ENCODE measurements at places on chromosomes 7 and 10.

DNA sequence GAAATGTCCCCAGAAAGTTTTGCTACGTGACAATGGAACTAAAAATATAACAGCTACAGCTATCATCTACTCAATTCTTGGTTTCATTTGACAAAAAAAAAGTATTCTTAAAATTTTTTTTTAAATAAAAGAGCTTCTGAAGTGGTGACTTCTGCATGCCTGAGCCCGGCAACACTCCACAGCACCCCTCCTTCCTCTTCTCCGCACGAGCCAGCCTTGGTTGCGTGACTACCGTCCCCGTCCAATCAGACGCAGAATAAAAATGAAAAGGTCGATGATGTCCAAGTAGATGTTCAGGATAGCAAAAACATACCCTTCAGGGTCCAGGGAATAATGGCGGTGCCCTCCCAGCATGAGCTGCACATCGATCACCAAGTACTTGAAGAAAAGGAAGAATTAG, 34.5 kb upstream of the GATAD1 start:
- DNase-seq: no peak

- no peak for DNase-seq
These were observed 29.3 kb downstream of the HSPA12A start for GRCh38 chr10:116712989-116713543.

- DNase-seq: no peak
These were observed 73.2 kb downstream of the FAM107B start for GRCh38 chr10:14701466-14701865.

DNA sequence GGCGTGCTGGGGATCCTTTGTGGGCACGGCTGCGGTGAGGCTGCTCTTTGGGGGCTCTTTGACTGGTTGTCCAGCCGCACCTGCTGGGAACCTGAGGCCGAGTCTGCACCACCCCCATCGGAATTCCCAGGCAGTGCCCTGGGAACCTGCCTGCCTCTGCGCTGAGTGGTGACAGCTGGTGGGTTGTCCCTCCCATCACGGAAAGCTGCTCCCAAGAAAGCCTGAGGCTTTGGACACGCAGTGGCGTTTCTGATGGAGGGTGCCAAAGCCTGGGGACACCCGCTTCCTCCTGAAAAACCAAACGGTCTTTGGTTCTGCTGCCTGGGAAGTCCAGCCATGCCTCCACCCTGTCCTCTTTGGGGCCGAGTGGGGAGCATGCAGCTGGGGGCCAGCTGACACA, 21.4 kb upstream of the SHH start:
- DNase-seq: no peak

- DNase-seq: no peak
These were observed 406 bp downstream of the ZP3 start for GRCh38 chr7:76425156-76425555.

DNA sequence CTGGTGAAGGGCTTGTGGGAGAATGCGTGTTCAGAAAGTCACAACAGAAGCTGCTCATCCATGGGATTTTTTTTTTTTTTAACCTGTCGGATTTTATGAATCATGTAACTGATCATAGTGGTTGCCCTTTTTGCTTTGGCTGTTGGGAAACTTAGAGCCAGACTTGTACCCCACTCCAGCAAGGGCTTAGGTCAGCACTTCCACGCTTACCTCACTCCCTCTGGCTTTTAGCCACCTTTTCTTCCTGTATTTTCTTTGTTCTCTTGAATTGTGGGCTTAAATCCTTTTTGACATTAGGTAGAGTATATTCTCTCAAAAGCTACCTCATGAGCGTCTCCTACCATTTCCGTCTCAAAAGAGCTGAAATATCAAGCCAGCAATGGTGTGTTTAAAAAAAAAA, 113.6 kb upstream of the BTBD16 start:
- no peak for DNase-seq

GRCh38 chr7:44110719-44111635, 6.8 kb downstream of the AEBP1 start:
- DNase-seq: no peak

DNA sequence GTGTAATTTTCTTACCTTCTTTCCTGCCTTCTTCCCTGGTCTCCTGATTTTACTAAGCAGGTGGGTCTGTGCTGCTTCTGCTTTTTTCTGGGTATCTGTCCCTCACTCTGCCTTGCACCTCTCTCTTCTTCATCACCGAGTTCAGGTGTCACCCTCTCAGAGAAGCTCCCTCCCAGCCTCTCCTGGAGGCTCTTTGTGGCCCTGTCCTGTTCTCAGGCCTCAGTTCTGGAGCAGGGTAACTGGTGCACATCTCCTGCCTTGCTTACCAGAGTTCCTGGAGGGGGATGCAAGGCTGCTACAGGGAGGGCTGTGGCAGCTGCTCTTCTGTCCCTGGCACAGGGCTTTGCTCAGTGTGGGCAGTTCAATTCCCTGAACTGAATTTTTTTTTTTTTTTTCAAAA, 66.1 kb downstream of the RBM33 start:
- no peak for DNase-seq

- DNase-seq: no peak
These were observed 30.5 kb upstream of the SLF2 start for GRCh38 chr10:100882252-100882651.

DNA sequence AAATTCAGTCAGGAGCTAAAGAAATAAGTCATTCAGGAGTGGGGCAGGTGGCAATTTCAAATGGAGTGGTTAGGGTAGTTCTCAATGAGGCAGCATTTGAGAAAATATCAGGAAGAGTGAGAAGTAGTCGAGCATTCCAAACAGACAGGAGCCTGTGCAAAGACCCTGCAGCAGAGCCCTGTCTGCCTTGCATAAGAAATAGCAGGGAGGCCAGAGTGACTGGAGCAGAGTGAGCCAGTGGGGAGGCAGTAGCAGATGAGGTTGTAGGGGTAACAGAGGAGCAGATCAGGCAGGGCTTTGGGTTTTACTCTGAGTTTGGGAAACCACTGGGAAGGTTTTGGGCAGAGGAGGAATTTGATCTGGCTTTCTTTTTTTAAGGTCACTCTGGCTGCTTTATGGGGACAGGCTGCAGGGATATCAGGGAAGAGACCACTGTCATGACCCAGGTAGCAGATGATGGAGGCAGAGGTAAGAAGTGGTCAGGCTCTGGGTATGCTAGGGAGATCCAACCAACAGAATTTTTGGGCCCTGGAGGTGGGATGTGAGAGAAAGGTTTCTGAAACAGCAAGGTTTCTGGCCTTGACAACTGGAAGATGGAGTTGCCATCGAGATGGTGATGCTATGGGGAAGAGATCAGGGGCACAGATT, 1.3 kb upstream of the BLVRA start:
- DNase-seq: no peak

GRCh38 chr7:157560258-157560654, 223.5 kb downstream of the DNAJB6 start:
- DNase-seq: no peak

- peak; percentile 44 for DNase-seq
These were observed 68.6 kb downstream of the MMRN2 start for GRCh38 chr10:86888585-86889381.

DNA sequence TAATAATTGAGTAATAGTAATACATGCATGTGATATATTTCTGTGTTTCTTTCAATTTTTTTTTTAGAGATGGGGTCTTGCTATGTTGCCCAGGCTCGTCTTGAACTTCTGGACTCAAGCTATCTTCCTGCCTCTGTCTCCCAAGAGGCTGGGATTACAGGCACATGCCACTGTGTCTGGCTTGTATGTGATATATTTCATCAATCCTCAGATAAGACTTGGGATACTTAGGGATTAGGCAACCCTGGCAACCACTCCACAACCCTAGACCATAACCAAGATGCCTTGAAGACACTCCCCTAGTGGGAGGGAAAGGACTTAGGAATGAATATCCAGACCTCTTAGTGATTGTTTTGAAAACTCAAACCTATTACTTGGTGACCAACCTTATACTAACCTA, 154.8 kb downstream of the CCDC3 start:
- DNase-seq: no peak

GRCh38 chr10:21662635-21663034, 128.6 kb downstream of the MLLT10 start:
- no peak for DNase-seq

DNA sequence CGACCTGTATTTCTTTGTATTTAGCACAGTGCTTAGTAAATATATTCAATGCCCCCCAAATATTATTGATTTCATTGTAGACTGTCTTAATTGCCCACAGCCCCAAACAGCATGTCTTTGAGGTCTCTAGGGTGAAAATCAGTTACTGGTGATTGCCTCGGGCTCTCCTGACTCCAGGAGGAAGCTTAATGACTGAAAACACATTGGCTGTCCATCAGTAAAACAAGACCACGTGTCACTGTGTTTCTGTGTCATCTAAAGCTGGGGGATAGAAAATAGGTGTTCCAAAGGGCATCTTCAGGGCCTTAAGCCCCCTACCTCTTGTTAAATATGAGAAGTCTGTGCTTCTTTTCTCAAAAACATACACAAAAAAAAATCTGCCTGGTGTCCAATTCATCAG, 67.9 kb downstream of the CACNA2D1 start:
- no peak for DNase-seq

GRCh38 chr7:12431886-12432556, 28.4 kb upstream of the VWDE start:
- DNase-seq: no peak

DNA sequence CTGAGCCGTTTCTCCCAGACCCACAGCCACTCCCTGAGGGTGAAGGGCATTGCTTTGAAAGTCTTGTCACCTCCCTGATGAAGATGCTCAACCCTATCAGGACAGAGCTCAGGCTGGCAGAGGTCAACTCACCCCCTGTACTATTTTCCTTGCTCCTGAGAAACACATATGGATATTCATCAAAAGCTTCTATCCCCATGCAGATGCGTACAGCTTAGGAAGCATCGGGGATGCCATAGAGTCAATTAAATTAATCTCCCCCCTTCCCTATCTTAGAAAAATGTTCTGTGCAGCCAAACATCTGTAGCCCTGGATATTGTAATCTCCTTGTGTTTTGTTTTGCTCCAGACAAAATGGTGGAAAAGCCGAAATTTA, 67.2 kb downstream of the EMX2 start:
- no peak for DNase-seq

DNA sequence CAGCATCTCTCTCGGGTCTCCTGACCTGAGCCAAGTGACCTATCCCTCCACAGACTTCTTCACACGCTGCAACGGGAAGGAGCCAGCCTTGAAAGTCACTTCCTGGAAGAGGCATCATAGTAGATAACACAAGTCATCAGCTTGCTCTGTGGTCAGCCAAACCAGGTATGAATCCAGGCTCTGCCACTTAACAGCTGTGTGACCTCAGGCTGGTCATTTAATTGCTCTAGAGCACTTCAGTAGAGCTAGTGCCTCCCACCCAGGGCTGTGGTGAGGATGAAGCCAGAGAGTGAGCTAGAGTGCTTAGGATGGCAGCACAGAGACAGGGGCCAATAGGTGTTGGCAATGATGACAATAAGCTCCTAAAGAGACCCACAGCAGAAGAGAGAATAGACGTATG, 247.7 kb upstream of the ZMIZ1 start:
- no peak for DNase-seq

DNA sequence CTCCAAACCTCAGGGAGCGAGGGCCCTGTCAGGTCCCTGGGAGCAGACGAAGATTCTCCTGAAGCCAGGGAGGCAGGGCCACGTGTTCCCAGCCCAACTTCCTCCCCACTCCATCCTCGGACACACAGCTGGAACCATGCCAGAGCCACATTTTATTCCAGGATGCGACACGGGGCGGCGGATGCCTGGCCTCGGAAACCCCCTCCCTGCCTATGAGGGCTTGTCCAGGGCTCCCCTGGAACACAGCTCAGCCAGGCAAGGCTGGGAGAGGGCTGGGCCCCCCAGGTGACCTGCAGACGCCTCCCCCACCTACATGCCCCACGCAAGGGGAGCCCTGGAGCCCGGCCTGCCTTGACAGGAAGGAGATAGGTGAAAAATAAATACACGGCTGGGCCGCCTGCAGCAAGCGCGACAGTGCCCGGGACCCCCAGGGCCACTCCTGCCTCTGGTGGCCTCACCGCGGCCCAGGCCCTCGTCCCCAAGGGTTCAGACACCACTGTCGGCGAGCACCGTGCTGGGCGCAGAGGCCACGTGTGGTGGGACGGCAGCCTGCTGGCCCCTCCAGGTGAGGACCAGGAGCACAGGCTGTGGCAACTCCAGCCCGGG, 21.5 kb downstream of the GET4 start:
- no peak for DNase-seq

DNA sequence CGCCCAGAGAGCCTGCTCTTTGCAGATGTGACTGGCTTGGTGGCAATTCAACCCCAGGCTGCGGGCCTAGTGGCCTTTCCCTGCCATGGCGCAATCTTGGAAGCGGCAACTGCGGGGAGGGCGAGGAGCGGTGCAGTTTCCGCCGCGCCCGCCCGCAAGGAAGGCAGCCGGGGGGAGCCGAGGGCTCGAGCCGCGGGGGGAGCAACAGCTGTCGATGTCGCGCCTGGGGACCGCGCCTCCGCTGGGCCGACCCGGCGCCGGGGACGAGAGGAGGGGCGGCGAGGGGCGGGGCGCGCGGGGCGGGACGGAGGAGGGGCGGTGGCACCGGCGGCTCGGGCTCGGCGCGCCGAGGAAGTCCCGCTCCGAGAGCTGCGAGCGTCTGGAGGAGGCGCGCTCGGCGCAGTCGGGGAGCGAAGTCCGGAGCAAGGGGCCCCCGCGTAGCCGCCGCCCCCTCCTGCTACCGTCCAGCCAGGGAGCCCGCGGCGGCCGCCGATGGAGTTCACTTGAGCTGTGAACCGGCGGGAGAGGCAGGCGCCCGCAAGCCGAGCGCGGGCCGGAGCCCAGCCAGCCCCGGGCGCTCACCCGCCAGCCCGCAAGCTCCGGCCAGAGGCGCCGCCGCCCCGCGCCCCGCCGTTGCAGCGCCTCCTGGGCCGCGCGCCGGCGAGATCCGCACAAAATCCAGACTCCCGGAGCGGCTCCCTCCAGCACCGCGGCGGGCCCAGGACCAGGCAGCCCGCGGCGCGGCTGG, 438.1 kb upstream of the GALNT17 start:
- DNase-seq: no peak

- DNase-seq: no peak
These were observed 2.0 kb downstream of the GARS1 start for GRCh38 chr7:30596721-30597120.

DNA sequence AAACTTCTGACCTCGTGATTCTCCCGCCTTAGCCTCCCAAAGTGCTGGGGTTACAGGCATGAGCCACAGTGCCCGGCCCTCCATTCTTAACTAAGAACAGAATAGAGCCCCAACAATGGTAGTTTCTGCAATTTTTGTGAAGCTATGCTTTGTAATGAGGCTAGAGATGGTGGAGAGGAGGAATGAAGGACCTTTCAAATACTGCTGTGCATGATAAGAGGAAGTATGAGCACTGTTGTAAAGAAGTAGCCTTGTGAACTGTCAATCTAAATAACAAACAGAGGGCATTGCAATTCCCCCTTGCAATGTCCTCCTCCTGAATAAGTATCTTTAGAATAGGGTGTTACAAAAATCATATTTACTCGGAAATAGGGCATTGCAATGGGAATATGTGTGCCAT, 70.2 kb downstream of the EVX1 start:
- no peak for DNase-seq

Measured in fibroblast of skin of left quadriceps (primary cell).